ENCODE measurements at places on chromosomes 2 and 18.

- DNase-seq: peak; percentile 93
Measured at GRCh38 chr2:10369269-10370255, 66.9 kb downstream of the HPCAL1 start.

DNA sequence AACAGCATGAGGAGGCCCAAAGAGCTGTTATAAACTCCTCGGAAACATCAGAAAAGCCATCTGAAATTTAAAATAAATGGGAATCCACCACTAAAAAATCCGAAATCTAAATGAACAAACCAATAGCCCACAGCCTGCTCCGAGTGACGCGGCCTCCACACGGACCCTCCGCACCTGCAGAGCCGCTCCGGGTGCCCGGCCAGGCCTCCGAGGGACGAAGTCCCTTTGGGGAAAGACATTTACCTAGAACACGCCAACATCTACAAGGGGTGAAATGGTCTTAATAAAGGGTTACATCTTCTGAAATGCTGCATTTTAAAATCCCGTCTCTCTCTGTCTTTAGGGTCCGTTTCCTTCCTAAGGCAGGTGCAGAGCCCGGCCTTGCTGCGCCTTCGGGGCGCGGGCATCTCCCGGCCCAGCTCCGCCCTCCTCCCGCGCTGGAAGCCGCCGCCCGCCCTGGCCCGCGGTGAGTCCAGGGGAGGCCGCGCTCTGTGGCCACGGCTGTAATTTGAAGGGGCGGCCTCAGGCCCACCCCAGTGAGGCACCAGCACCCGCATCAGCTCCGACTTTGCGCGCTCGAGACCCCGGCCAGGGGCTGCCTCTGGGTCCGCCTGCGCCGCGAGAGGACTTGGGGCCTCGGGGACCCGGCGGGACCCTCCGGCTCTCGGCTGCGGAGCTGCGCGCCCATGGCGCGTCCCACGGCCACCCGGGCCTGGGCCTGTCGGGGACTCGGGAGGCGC, 42.3 kb upstream of the CTDP1 start:
- no peak for DNase-seq

DNA sequence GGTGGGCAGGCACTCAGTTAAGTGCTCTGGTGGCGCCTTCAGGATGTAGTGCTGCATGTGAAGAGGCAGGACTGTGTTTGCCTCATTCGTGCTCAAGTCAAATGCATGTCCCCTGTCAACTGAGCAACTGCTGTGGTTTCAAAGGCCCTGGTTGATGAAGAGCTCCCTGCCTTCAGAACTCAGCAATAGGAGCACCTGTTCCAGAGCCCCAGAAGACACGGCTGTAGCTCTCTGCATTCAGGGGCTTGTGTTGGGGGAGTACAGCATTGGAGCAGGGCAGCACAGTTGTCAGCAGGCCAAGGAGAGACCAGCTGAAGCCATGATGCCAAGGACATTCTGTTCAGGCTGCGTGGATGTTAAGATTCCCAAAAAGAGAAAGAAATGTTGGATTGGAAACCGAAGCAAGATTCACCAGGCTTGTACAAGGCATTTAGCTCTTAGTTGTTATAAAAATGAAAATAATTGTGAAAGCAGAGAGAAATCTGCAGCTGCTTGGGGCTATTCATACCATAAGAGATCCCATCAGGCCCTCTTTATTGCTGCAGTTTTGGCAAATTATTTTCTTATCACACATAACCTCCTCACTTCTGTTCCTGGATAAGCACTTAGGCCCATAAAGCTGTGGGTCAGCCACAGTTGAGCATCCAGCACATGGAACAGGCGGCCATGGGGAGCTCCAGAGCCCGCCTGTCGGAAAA, 252.4 kb upstream of the ZNF521 start:
- no peak for DNase-seq

DNA sequence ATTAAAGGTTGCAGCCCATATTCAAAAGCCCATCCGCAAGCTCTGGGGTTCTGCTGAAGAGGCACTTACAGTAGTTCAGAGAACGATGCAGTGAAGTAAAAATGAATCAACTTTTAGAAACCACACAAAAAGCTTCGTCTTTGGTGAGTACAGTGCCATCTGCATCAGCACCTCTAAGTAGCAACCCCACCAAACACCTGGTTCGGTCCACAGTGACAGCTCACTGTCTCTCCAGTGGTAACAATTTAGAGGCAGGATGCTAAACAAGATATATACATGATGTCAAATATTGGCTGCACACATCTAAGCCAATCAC, 275.4 kb upstream of the TCF4 start:
- no peak for DNase-seq

DNA sequence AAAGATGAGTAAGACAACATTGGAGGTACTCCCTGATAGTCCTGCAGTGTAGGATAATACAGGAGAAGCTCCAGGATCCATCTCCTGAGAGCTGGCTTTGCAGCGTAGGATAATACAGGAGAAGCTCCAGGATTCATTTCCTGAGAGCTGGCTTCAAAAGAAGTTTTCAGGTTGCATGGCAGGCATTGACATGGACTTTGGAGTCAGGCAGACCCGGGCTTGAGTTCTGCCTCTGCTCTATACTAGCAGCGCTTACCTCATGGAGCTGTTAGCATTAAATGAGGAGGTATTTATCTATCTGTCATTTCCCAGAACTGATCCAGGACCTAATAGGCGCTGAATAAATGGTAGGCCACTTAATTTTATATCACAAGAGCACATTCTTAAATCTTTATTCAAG, 97.8 kb downstream of the FMNL2 start:
- DNase-seq: no peak

GRCh38 chr2:181575650-181576025, 81.3 kb downstream of the CERKL start:
- DNase-seq: no peak

- peak; percentile 2 for DNase-seq
Measured at GRCh38 chr2:25453199-25453905, 111.6 kb upstream of the DNMT3A start.

DNA sequence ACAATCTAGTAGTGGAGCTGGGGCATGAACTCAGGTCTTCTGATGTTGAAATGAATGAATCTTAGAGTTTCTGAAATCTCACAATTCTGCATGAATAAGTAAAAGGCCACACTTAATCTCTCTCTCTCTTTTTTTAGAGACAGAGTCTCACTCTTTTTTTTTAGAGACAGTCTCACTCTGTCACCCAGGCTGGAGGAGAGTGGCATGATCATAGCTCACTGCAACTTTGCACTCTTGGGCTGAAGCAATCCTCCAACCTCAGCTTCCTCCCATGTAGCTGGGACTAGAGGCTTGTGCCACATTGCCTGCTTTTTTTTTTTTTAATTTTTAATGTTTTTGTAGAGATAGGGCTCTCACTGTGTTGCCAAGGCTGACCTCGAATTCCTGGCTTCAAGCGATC, 68.9 kb upstream of the THOC1 start:
- DNase-seq: no peak

DNA sequence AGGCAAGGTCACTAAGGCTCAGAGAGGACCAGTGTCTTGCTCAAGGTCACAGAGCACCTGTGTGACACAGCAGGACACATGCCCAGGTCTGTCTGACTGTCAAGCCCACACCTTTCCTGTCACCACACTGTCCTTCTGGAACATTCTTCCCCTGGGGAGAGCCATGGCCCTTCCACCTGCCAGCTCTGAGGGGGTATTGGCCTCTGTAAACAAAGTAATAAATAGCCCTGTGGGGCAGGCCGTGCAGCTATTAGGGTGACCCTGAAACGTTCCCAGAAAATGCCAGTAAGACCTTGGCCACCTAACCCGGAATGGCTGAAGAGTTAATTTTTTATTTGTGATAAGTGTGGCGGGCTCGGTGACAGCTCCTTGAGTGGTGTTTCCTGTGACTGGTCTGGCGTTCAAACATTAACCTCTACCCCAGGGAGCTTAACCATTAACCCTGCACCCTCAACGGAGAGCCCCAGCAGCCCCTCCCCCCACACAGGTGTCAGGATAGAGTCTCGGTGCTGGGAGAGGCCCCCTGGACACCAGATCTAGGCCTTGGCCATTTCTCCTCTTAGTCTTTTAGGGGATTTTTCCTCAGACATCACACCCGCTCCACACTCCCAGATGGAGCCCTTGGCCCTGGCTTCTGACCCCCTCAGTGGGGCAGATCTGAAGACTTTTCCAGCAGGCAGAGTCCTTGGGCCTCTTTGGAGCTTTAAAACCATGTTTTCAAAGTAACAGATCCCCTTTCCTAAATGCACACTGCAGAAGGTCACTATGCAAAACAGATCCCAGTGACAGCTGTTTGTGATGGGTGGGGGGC, 36.6 kb downstream of the SCTR start:
- no peak for DNase-seq

- DNase-seq: peak; percentile 19
Measured at GRCh38 chr2:62038975-62039771, 133.7 kb downstream of the COMMD1 start.

GRCh38 chr2:231396058-231396821, 730 bp downstream of the B3GNT7 start:
- peak; percentile 47 for DNase-seq

GRCh38 chr2:30958918-30959265, 151.6 kb upstream of the CAPN13 start:
- no peak for DNase-seq

DNA sequence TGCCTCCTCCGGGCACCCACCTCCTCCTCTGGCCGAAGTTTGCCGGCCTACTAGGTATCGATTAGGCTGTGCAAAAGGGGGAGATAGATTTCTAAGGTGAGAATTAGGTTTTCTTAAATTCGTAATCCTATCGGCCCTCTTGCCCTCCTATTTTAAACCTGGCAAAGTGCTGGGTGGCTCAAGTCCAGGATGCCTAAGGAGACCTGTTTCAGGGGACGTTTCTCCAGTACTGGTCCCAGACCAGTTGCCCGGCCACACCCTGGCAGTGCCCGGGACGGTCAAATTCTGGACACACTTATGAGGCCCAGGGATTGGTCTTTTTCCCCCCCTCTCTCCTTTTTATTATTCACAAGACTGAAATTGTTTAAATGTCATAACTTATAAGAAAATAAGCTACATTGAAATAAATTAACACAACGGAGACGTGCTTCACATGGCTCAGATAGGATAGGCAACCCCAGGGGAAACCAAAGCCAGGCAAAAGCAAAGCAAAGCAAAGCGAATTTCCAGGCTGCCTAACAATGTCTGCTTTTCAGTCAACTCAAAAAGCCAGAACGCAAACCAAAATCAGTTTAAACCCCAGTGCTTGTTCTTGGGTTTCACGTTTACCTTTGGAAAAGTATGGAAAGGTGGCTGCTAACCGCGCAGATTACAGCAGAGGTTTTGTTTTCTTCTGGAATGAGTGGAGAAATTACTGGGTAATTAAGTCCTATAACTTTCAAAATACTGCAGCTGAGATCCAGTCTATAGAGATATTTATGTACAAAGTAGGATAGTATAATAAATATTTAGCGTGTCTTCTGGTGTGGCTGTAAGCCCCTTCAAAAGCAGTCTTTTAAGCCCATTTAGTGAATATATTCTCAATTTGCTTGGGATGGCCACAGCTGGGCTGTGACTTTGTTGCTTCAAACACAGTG, 3.0 kb downstream of the GBX2 start:
- DNase-seq: no peak

DNA sequence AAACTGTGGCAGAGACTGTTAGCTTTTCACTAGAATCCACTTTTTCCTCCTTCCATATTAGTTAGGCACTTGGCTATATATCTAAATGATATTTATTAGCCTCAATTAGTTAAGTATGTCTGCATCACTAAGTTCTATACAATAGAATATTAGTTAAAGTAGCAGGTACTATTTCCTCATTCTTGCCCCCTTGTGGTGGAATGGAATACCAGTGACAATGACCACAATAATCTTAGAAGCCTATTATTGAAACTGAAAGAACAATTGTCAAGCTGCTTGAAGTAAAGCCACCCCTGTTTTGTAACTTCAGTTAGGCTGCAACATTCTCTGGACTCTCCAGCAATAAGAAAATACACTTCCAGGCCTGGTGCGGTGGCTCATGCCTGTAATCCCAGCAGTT, 476.3 kb upstream of the VWC2L start:
- DNase-seq: peak; percentile 21

DNA sequence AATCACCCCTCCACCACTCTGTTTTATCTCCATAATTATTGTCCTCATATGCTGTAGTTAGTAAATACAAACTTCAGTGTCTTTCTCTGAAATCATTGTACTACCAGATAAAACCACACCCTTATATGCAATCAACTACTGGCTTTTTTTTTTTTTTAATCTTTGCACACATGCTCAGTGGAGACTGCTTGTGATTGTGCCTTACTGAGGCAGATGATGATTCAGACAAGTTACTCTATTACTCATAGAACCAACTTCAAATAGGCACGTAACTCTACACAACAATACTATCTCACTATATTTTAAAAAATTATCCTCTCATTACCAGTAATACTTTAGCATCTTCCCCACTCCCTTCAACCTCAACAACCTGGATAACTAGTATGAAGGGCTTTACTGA, 1278.4 kb upstream of the PIK3C3 start:
- DNase-seq: no peak

- DNase-seq: no peak
Measured at GRCh38 chr2:17592731-17593409, 52.4 kb downstream of the VSNL1 start.

DNA sequence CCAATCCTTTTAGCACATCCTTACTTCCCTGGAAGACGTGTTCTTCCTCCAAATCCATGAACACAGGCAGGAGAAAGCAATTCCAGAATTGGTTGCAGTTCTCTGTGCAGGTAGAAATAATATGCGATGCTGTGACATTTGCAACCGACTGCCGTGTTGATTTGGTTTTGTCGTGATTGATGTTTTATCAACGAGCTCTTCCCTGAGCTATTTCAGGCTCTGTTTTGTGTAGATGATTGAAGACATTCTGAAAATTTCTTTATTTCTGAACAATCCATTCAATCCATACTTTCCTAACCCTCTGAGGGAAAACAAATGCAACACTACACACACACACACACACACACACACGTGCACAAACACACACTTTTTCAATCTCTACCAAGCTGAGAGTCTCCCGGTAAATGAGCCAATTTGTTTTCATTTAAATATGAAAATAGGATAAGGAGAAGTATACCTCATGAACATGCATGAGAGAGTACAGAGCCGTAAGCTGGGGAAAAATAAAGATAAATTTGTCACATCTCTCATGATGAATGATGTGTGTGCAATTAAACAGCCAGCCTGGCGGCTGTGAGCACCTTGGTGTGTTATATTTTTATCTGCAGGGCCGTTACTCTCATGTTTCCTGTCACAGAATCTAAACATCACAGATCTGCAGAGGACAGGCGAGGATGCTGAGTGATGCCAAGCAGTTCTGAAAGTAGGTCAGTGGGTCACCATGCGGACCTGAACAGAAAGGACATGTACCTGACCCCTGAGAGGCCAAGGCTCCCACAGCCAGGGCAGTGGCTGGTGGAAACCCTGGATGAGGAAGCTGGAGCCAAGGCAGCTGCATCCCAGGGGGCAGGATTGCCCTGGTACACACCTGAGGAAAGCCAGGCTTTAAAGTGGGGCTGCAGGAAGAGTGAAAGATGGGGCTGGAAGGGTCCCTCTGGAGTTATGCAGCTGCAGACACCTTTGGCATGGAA, 64.8 kb downstream of the PDCL3 start:
- DNase-seq: no peak

DNA sequence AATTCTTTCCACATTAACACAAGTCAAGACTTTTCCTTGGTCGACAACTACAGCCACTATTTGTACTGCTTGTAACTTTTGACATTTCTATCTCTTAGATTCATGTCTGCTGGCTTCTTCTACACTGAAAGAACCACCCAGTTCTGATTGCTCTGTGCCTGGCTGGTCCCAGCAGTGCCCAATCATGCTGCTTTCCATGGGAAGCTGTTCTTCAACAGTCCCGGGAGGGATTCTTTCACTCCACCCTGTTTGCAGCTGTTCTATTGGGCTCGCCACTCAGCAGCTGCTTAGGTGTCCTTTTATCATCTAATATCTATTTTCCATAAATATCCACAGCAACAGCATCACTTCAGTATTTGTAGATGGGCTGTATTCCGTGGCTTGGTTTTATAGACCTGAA, 471.1 kb upstream of the SMIM21 start:
- DNase-seq: no peak

Measured in trophoblast cell (in vitro differentiated cells and primary cell).